ENCODE measurements at places on chromosomes 12 and 14.

GRCh38 chr12:52186118-52186840, 5.5 kb downstream of the KRT80 start:
- peak; percentile 82 for DNase-seq
- H3K27ac ChIP-seq = no peak overlapping the region
- H3K27me3 ChIP-seq = peaks cover 2% of the 10 kb centered on the region
- no peak overlapping the region for H3K4me3 ChIP-seq
- H3K4me1 ChIP-seq = peaks cover 16% of the 10 kb centered on the region
- H3K36me3 ChIP-seq = no peaks in the 10 kb centered on the region

- DNase-seq = peak; percentile 67
- no peak overlapping the region for H3K4me3 ChIP-seq
- peaks cover 19% of the 10 kb centered on the region for H3K4me1 ChIP-seq
- no peak overlapping the region for H3K27ac ChIP-seq
These were observed 2.1 kb upstream of the SLC11A2 start for GRCh38 chr12:51028126-51028812.

DNA sequence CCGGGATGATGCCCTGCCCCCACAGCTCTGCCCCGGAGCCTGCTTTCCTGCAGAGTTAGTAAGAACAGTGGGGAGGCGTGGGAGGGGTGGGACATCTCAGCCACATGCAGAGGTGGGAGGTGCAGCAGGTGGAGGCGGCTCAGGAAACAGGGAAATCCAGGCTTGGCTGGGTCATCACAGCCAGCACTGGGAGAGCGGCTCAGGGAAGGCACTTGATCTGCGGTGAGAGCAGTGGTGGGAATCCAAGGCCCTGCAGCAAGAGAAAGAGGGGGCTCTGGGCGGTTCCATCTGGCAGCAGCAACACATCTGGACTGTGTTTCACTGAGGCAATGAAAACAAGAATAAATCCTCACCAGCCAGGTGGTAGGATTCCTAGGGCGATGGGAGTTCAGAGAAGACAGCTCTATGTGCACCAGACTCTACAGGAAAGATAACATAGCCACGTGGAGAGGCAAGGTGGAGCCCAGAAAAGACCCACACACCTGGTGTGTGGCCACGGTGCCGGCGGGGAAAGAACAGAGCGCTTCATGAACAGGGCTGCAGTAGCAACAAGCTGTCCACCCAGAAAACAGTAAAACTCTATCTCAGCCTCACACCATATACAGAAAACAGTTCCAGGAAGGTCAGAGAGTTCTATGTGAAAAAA, 57.6 kb downstream of the CCDC85C start:
- no peaks in the 10 kb centered on the region for H3K36me3 ChIP-seq
- H3K27ac ChIP-seq = no peak overlapping the region
- H3K4me1 ChIP-seq = peaks cover 39% of the 10 kb centered on the region
- H3K27me3 ChIP-seq = no peaks in the 10 kb centered on the region
- no peak overlapping the region for H3K4me3 ChIP-seq
- DNase-seq = no peak

GRCh38 chr14:20417250-20418186, 4.2 kb upstream of the TEP1 start:
- no peak for DNase-seq
- H3K27ac ChIP-seq = no peak overlapping the region
- H3K27me3 ChIP-seq = no peaks in the 10 kb centered on the region

GRCh38 chr12:33562401-33562800, 122.8 kb upstream of the SYT10 start:
- DNase-seq = no peak
- no peak overlapping the region for H3K4me3 ChIP-seq
- H3K36me3 ChIP-seq = no peaks in the 10 kb centered on the region
- no peak overlapping the region for H3K27ac ChIP-seq

- no peak overlapping the region for H3K4me3 ChIP-seq
- H3K36me3 ChIP-seq = no peaks in the 10 kb centered on the region
- no peak overlapping the region for H3K27ac ChIP-seq
These were observed 214.5 kb downstream of the PAH start for GRCh38 chr12:102702447-102703114.

DNA sequence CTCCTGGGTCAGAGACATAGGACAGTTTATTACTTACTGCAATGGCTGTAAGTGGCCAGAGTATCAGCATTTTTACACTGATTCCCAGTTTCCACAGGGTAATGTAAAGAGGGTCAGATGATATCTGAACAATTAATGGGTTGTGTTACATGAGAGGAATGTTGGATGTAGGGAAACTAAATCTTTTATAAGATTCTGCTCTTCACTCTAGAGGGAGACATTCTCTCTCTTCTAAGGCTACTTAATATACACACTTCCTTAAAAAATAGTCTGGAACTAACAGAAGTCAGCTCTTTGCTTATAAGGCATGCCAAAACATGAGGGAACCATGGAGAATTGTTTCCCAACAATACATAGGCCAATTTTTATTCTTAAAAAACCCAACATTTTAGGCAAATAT, 389.8 kb downstream of the ETNK1 start:
- H3K36me3 ChIP-seq = no peaks in the 10 kb centered on the region
- no peaks in the 10 kb centered on the region for H3K4me1 ChIP-seq
- DNase-seq = no peak

DNA sequence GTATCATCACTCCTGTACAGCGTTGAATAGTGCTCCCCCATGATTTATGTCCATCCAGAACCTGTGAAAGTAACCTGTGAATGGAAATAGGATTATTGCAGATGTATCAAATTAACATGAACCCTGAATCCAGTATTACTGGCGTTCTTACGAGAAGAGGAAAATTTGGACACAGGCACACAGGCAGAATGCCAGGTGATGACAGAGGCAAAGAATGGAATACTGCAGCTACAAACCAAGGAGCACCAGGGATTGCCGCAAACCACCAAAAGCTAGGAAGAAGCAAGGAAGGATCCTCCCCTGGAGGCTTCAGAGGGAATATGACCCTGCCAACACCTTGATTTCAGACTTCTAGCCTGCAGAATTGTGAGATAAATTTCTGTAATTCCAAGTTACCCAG, 113.5 kb upstream of the EGLN3 start:
- no peaks in the 10 kb centered on the region for H3K27me3 ChIP-seq
- H3K36me3 ChIP-seq = no peaks in the 10 kb centered on the region
- H3K27ac ChIP-seq = no peak overlapping the region
- DNase-seq = no peak

- DNase-seq = no peak
- no peak overlapping the region for H3K27ac ChIP-seq
- no peaks in the 10 kb centered on the region for H3K36me3 ChIP-seq
- no peaks in the 10 kb centered on the region for H3K27me3 ChIP-seq
- no peaks in the 10 kb centered on the region for H3K4me1 ChIP-seq
- H3K4me3 ChIP-seq = no peak overlapping the region
These were observed 42.4 kb upstream of the GPATCH2L start for GRCh38 chr14:76109087-76109880.

GRCh38 chr12:62738105-62738504, 196.8 kb downstream of the PPM1H start:
- H3K27me3 ChIP-seq = no peaks in the 10 kb centered on the region
- H3K4me1 ChIP-seq = no peaks in the 10 kb centered on the region
- no peak overlapping the region for H3K27ac ChIP-seq
- H3K4me3 ChIP-seq = no peak overlapping the region
- no peaks in the 10 kb centered on the region for H3K36me3 ChIP-seq

GRCh38 chr12:110742096-110742717, 484 bp downstream of the PPP1CC start:
- peak overlapping the region; percentile 93 for H3K27ac ChIP-seq
- no peaks in the 10 kb centered on the region for H3K36me3 ChIP-seq
- H3K27me3 ChIP-seq = no peaks in the 10 kb centered on the region
- peak overlapping the region; percentile 96 for H3K4me3 ChIP-seq
- peak; percentile 32 for DNase-seq

- H3K36me3 ChIP-seq = peaks cover 24% of the 10 kb centered on the region
- H3K4me3 ChIP-seq = no peak overlapping the region
- no peak for DNase-seq
- peaks cover 18% of the 10 kb centered on the region for H3K27me3 ChIP-seq
These were observed 9.5 kb downstream of the TBX3 start for GRCh38 chr12:114674251-114675047.

DNA sequence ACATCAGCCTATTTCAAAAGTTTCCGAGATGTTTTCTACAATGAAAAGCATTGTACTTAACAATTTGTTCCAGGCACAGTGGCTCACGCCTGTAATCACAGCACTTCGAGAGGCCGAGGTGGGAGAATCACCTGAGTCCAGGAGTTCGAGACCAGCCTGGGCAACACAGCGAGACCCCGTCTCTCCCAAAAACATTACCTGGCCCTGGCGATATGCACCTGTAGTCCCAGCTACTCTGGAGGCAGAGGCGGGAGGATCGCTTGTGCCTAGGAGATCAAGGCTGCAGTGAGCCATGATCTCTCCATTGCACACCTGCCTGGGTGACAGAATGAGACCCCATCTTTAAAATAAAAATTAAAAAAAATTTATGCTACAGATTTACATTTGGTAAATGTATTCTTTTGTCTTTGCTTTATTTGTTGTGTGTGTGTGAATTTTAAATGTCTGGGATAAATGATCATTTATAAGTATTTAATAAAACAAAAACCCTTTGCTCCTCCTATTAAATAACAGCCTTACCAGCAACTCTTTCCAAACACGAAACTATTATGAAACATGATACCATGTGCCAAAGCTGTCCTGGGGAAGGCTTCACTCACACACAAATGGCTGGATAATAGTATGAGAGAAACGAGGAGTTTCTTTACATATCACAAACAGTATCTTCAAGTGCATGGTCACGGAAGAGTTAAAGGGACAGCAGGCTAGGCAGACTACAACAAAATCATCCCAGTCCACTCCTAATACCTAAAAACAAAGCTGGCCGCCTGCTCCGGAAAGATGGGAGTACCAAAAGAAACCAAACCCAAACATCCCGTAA, 1.1 kb downstream of the ATXN3 start:
- no peaks in the 10 kb centered on the region for H3K36me3 ChIP-seq
- no peaks in the 10 kb centered on the region for H3K4me1 ChIP-seq
- DNase-seq = peak; percentile 54
- H3K27me3 ChIP-seq = no peaks in the 10 kb centered on the region

GRCh38 chr12:93569301-93569655, 3.2 kb upstream of the SOCS2 start:
- no peak overlapping the region for H3K4me3 ChIP-seq
- no peak for DNase-seq
- H3K4me1 ChIP-seq = peaks cover 2% of the 10 kb centered on the region
- H3K27me3 ChIP-seq = no peaks in the 10 kb centered on the region
- H3K27ac ChIP-seq = no peak overlapping the region

- no peak overlapping the region for H3K27ac ChIP-seq
- no peaks in the 10 kb centered on the region for H3K36me3 ChIP-seq
- H3K4me1 ChIP-seq = no peaks in the 10 kb centered on the region
- no peak for DNase-seq
- no peaks in the 10 kb centered on the region for H3K27me3 ChIP-seq
These were observed 238.0 kb downstream of the C12orf42 start for GRCh38 chr12:103257763-103258162.

DNA sequence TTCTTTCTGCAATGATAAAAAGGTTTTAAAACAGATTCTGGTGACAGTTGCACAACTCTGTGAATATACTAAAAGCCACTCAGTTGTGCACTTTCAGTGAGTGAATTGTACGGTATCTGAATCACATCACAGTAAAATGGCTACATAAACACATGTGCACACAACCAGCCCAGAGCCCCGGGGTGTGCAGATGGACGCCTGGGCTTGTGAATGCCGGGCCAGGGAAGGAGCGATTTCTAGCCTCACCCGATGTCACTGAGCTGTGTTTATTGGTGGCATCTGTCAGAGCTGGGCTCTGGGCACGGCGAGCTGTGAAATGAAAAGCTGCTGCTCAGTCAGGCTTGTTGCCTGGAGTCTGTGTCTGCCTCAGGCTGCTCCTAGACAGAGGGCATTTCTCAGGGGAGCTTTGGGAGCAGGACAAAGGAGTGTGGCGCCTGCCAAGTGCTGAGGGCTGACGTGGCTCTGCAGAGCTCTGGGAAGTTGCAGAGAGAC, 25.9 kb downstream of the RHOF start:
- H3K36me3 ChIP-seq = no peaks in the 10 kb centered on the region
- H3K27me3 ChIP-seq = no peaks in the 10 kb centered on the region
- H3K27ac ChIP-seq = peak overlapping the region; percentile 71
- DNase-seq = no peak

- H3K36me3 ChIP-seq = no peaks in the 10 kb centered on the region
- no peaks in the 10 kb centered on the region for H3K4me1 ChIP-seq
- DNase-seq = peak; percentile 34
- H3K27ac ChIP-seq = no peak overlapping the region
- no peak overlapping the region for H3K4me3 ChIP-seq
These were observed 31.2 kb downstream of the ARL6IP4 start for GRCh38 chr12:123011701-123012100.

GRCh38 chr14:106683631-106684030, 1157.2 kb downstream of the TMEM121 start:
- H3K36me3 ChIP-seq = no peaks in the 10 kb centered on the region
- H3K4me3 ChIP-seq = no peak overlapping the region
- no peak overlapping the region for H3K27ac ChIP-seq
- no peak for DNase-seq

DNA sequence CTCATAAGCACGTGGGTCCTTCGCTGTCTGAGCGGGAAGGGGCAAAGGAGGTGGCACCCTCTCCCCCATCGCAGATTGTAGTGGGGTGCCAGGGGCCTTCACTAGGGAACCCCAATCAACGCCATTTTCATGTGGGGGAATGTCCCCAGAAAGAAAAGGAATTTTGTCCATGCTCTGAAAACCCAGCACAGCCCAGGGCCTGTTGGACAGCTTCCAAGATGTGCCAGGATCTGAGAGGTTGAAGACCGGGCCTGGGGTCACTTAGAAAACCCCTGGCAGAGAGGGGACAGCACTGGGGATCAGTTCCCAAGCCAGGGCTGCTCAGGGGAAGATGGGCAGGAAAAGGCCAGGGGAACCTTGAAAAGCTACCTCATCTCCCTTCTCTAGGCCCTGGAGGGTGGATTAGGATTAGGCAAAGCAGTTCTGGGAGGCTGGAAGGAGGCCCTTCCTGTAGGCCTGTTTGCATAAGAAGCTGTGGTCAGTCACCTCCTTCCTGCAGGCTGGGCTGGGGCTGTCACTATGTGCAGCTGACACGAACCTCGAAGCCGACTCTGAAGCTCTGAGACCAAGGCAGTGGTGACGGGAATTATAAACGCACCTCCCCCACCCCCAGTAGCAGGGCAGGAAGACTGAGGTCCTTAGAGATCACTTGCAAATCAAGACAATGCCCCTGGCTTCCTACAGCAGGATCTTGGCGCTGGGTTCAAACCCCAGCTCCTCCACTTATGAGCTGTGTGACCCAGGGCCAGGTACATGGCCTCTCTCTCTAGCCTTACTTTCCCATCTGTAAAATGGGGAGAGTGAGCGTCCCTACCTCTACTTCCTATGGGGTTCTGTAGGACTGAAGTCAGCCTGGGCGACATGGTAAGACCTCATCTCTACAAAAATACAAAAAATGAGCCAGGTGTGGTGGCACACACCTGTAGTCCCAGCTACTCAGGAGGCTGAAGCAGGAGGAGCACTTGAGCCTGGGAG, 29.0 kb downstream of the TESC start:
- H3K27me3 ChIP-seq = no peaks in the 10 kb centered on the region
- DNase-seq = no peak
- H3K27ac ChIP-seq = peak overlapping the region; percentile 36
- H3K4me3 ChIP-seq = no peak overlapping the region

- H3K4me1 ChIP-seq = peaks cover 14% of the 10 kb centered on the region
- H3K27ac ChIP-seq = no peak overlapping the region
- H3K27me3 ChIP-seq = no peaks in the 10 kb centered on the region
- no peak for DNase-seq
- no peaks in the 10 kb centered on the region for H3K36me3 ChIP-seq
These were observed 35.9 kb downstream of the TESC start for GRCh38 chr12:117063162-117063911.

Data from cardiac muscle cell (in vitro differentiated cells and primary cell).